ENCODE measurements at places on chromosomes 16 and 17.

DNA sequence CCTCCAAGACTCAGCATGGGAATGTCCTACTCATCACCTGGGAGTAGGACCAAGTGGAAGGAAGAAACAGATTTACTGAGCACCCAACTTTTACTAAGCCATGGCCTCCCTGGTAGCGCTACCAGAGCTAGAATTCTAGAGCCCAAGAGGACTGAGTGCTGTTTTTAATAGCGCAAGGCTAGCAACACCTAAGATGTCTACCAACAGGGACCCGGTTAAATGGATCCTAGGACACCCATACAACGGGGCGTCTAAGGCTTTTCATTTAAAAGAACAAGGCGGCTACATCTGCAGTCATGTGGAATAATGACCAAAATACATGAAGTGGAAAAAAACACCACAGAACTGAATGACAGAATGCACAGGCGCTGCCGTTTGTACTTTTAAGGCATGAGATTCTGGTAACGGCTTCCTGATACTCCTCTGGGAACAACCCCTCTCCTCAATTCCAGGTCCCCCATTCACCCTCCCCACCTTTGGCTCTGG, 5.1 kb downstream of the GGA2 start:
- DNase-seq = no peak

DNA sequence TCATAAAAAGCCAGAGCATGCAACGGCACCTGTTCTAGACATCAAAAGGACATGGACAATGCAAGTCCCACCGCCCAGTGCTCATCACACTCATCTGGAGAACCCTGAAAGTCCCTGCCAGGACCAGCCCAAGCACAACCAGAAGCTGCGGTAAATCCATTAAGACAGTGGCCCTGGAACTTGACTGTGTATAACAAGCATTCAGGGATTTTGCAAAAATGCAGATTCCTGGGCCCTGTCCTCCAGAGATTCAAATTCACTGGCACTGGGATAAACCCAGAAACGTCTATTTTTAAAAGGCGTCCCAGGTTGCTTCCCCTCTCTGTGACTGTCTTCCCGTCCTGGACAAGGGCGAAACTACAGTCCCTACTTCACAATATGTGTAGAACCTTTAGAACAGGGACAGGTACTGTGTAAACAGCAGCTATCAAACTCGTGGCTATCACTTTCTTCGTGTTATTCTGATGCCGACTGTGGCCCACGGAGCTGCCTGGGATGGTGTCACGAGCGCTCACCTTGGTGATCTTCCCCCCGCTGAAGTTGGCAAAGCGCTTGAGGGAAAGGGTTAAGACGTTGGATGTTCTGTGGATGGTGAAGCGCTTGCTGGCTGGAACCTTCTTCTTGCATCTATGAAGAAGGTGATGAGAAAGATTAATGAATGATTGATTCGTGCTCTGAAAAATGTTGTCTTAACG, 22.3 kb downstream of the USP36 start:
- no peak for DNase-seq

GRCh38 chr17:63847525-63848249, 5.2 kb upstream of the SMARCD2 start:
- no peak for DNase-seq

GRCh38 chr17:80709090-80709695, 164.6 kb downstream of the RPTOR start:
- no peak for DNase-seq

- no peak for DNase-seq
Observed at GRCh38 chr17:17684906-17685774, 3.9 kb downstream of the RAI1 start.

- DNase-seq = no peak
Observed at GRCh38 chr17:75480281-75480680, 23.8 kb downstream of the TMEM94 start.

All from stimulated activated CD8-positive, alpha-beta memory T cell treated with anti-CD3 and anti-CD28 coated beads, Interleukin-7, amount 100 ng/mL, for 1 hour (primary cell).